Left forelimb (tissue), 1 donor: ENCODE measurements at places on chromosomes 7 and 10.

DNA sequence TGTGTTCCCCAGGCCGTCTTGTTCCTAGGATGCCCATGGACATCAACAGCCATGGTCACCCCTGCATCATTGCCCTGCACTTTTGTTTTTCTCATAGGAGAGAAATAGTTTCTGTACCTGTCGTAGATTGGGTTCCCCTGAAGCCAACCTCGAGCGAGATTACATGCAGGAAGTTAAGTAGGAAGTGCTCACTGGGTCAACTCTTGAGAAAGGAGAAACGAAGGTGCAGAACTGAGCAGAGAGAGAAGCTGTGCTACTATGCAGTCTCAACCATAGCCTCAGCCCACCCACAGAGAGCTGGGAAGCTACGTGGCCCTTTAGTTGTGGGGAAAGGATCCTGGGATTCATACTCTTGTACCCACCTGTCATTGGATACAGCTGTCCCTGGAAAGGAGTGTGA is 165.2 kb downstream of the HERPUD2 start:
- DNase-seq, result no peak

- DNase-seq, result no peak
Measured at GRCh38 chr10:21750424-21750823, 216.4 kb downstream of the MLLT10 start.

- no peak for DNase-seq
Measured at GRCh38 chr10:73501651-73502050, 5.8 kb upstream of the PPP3CB start.

DNA sequence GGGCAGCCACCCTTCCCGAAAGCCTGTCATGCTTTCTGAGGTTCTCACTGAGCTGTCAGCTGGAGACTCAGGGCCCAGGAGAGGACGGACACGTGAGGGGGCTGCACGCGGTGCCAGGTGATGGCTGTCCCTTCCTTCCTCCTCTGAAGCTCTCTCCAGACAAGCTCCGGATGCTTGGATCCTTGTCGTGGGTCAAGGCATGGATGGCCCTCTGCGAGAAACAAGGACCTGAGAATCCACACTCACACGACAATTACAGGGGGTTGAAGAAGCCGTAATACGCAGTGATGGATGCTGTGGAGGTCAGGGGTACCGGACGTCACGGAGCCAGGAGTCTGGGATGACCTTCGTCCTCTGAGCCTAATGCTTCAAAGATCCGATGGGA is 170.3 kb downstream of the USP6NL start:
- peak; percentile 31 for DNase-seq

GRCh38 chr7:108096996-108097395 is 33.2 kb downstream of the LAMB4 start:
- DNase-seq, result no peak

- DNase-seq, result no peak
Measured at GRCh38 chr10:17088118-17088806, 41.3 kb downstream of the CUBN start.

GRCh38 chr7:93374345-93374940 is 142.3 kb downstream of the VPS50 start:
- DNase-seq, result no peak

DNA sequence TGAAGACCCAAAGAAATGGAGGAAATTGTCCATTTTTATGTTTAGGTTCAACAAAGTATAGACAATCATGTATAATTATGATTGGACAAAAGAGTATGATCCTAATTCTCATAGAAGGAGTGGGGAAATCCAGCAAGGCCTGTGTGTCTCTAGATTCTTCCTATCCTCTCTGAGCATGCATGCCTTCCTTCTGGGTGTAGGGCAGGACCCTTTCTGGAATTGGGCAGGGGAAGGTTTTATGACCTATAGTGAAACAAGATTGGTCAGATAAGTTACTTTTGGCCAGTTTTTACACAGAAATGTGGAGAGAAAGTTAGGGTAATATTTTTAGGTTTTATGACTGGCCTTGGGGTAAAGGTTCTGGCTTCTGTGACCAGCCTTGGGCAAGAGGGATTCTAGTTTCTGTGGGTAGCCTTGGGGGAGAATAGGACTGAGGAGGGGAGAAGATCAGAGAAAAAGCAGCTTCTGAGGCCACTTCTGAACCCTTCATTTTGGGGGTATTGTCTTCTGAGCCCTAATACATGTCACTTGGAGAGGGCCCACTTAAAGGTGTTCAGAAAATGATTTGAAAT is 289.4 kb downstream of the EXOC4 start:
- DNase-seq, result no peak

- no peak for DNase-seq
Measured at GRCh38 chr10:63466144-63466935, 563 bp upstream of the JMJD1C start.

DNA sequence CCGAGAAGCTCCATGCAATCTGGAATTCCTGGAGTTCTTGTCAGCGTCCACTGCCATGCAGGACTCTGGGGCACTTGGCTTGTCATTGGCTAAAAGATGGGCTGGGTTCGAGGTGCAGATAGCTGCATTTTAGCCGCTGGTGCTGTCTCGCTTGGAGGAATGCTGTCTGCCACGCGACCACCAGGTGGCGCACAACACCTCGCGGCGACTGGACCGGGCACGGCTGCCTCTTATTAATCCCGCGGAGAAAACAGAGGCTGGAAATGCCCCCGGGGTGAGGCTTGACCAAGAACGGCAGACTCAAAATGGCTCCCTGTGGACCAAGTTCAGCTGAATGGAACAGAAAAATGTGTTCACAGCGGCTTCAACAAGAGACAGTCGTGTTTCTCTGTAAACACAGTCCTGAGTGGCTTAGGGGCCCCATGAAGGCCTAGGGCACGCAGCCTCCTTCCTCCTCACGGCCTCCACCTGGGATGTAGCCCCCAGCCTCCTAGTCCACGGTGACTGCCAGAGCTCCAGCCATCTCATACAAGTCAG is 46.2 kb downstream of the AOC1 start:
- no peak for DNase-seq

GRCh38 chr7:44057181-44057848 is 8.1 kb downstream of the PGAM2 start:
- no peak for DNase-seq

GRCh38 chr10:6815346-6815745 is 235.3 kb upstream of the PRKCQ start:
- DNase-seq, result no peak

GRCh38 chr7:149880638-149881311 is 7.0 kb downstream of the ATP6V0E2 start:
- peak; percentile 60 for DNase-seq

GRCh38 chr7:148772297-148773089 is 73.8 kb downstream of the CUL1 start:
- no peak for DNase-seq

GRCh38 chr7:22625251-22625650 is 101.7 kb upstream of the IL6 start:
- no peak for DNase-seq

GRCh38 chr7:133742709-133743538 is 384.2 kb upstream of the LRGUK start:
- no peak for DNase-seq

GRCh38 chr10:100917071-100917470 is 4.3 kb downstream of the SLF2 start:
- DNase-seq, result no peak

DNA sequence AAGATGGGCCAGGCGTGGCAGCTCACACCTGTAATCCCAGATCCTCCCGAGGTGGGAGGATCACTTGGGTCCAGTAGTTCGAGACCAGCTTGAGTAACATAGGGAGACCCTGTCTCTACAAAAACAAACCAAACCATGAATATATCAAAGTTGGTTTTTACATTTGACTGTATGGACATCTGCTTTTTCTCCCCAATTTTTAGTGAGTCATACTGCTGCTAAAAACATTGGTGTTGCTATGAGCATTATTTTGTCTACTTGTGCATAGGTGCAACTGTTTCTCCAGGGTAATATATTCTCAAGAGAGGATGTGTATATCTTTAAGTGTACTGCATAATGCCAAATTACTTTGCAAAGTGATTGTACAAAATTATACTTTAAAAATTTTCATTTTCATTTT is 769 bp upstream of the TMEM248 start:
- no peak for DNase-seq

- DNase-seq, result peak; percentile 84
Measured at GRCh38 chr7:116929914-116930913, 23.1 kb upstream of the ST7 start.

- no peak for DNase-seq
Measured at GRCh38 chr10:60868946-60869345, 75.0 kb downstream of the RHOBTB1 start.

GRCh38 chr10:24551161-24551560 is 172.5 kb downstream of the ARHGAP21 start:
- DNase-seq, result no peak

GRCh38 chr10:92153-92552 is 43.1 kb upstream of the TUBB8 start:
- no peak for DNase-seq

DNA sequence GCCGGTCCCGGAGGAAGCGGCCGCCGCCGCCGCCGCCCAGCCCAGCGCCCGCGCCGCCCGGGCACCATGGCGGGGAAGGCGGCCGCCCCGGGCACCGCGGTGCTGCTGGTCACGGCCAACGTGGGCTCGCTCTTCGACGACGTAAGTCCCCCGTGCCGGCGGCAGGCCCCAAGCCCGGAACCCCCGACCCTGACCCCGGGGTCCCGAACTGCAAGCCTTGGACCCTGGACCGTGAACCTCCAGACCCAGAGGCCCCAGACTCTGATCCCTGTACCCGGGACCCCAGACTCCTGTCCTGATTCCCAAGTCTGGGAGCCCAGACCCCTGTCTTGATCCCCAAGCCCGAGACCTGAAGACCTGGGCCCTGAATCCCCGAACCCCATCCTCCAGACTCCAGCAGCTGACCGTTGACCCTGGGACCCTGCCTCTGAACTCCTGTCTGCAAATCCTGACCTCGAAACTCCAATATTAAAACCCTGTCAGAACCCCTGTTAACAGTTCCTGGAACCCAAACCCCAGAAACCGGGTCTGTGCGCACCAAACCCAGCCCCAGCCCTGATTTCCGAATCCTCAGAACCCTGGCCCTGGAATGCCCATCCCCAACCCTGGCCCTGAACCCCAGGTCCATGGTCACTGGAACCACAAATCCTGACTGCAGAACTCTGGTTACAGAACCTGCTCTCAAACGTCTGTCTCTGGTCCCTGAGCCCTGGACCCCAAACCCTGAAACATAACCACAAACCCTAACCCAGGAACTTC is 623 bp downstream of the INPP5A start:
- DNase-seq, result no peak

DNA sequence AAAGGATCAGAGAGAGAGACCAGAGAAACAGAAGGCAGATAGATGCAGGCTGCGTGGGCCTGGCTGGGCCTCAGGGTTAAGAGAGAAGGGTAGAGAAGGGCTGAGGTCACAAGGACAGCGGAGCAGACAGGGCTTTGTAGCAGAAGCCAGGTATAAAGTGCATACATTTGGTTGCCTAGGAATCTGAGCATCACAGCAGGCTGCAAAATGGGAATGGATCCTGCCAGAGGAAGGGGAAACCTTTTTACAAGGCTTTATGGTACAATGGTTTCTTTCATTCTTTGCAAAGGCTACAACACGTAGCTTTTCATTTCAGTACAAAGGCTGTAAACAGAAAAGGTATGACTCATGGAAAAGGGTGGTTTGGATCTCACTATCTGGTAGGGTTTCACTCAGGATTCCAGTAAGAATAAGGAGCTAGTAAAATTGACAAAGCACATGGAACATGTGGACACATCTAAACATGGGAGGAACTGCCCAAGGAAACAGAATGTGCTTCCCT is 275.1 kb downstream of the DOCK4 start:
- DNase-seq, result no peak

DNA sequence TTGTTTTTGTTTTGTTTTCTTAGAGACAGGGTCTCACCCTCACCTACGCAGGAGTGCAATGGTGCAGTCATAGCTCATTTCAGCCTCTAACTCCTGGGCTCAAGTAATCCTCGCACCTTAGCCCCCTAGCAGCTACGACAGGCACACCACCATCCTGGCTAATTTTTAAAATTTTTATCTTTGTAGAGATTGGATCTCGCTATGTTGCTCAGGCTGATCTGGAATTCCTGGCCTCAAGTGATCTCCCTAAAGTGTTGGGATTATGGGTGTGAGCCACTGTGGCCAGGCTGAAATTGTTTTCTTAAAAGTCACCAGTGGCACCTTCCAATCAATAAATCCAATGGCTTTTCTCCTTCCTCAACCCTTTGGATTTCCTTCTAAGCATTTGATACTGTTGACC is 20.9 kb upstream of the DDX50 start:
- DNase-seq, result no peak

GRCh38 chr7:74010407-74010806 is 17.6 kb upstream of the ELN start:
- DNase-seq, result no peak

DNA sequence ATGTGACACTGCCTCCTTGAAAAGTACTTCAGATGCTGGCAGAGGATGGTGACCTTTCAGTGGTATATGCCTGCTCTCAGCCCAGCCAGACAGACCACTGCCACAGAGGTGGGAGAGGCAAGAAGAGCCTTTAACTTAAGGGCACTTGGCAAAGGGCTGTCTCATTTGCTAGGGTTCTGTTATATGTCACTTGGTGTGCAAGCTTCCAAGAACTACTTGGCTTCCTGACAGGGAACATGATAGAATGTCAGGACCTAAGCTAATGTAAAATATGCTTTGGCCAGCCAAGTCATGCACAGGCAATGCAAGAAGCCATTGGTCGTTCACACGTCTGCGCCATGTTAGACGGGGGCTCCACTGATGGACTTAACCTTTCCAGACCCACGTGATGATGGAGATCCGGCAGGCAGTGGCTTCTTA is 54.7 kb downstream of the RBM20 start:
- DNase-seq, result no peak

GRCh38 chr7:74501298-74501697 is 47.6 kb downstream of the GTF2IRD1 start:
- DNase-seq, result no peak

GRCh38 chr10:87505366-87506111 is 846 bp downstream of the MINPP1 start:
- DNase-seq, result no peak

GRCh38 chr7:155670521-155670920 is 26.1 kb downstream of the RBM33 start:
- DNase-seq, result no peak

- DNase-seq, result peak; percentile 83
Measured at GRCh38 chr10:129953119-129954051, 10.7 kb downstream of the EBF3 start.

DNA sequence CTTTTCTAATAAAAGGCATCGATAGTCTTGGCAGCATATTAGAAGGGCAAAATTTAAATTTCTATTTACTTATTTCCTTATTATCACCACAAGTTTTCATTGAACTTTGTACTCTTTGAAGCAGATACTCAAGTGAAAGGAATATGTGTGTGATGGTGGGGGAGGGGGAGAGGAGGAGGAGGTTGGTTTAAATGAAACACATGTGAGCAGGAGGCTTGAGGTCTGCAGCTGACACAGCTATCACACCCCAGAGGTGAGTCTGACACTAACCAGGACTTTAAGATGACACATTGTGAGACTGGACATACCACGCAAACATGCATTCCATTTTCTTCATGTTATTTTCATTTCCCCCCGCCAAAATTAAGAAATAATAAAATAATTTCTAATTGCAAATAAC is 63.3 kb downstream of the CTTNBP2 start:
- DNase-seq, result no peak

- no peak for DNase-seq
Measured at GRCh38 chr7:127745445-127745844, 93.5 kb downstream of the SND1 start.
